ENCODE measurements at places on chromosomes 5 and 9.

- H3K4me1 ChIP-seq = peaks cover 79% of the 10 kb centered on the region
- H3K27ac ChIP-seq = peak overlapping the region; percentile 46
These were observed 77.2 kb downstream of the PRRT1B start for GRCh38 chr9:131622523-131622922.

GRCh38 chr5:35598707-35599370 lies 18.8 kb upstream of the SPEF2 start:
- no peak overlapping the region for H3K27ac ChIP-seq
- no peak overlapping the region for H3K4me3 ChIP-seq
- no peaks in the 10 kb centered on the region for H3K36me3 ChIP-seq
- no peaks in the 10 kb centered on the region for H3K4me1 ChIP-seq
- H3K27me3 ChIP-seq = no peaks in the 10 kb centered on the region

DNA sequence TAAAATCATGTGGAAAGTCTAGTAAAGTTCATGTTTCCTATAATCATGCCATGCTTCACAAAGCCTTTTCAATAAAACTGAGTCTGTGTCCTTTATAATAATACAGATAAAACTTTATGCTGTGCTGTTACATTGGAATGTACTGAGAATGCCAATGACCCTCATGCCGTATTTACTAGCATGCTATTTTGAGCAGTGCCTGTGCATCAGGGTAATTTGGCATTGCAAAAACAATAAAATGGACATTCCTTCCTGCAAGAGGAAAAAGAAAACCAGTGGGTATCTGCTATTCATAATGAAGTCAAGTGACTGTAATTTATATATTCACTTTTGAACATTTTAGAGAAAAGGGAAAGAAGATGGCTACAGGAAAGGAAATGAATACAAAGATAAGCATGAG lies 159.0 kb downstream of the PBX3 start:
- H3K36me3 ChIP-seq = no peaks in the 10 kb centered on the region
- H3K27me3 ChIP-seq = no peaks in the 10 kb centered on the region
- H3K4me1 ChIP-seq = no peaks in the 10 kb centered on the region
- H3K27ac ChIP-seq = no peak overlapping the region
- no peak for DNase-seq
- H3K4me3 ChIP-seq = no peak overlapping the region

DNA sequence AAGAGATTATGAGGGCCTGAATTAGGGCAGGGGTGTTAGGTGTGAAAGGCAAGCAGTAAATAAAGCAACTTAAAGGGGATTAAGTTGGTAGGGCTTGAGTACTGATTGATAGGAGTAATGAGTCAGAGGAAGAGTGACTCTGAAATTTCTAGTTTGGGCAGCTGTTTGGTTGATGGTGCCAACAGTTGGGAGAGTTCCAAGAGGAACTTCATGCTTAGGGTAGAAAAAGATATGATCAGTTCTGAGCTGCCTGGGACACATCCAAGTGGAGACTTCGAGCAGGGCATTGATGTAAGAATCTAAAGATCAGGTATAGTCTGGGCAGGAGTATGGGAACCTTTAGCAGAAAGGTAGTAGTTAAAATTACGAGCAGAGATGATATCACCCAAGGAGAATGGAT lies 10.2 kb downstream of the MAMDC2 start:
- no peaks in the 10 kb centered on the region for H3K4me1 ChIP-seq
- no peak overlapping the region for H3K27ac ChIP-seq
- no peaks in the 10 kb centered on the region for H3K27me3 ChIP-seq

DNA sequence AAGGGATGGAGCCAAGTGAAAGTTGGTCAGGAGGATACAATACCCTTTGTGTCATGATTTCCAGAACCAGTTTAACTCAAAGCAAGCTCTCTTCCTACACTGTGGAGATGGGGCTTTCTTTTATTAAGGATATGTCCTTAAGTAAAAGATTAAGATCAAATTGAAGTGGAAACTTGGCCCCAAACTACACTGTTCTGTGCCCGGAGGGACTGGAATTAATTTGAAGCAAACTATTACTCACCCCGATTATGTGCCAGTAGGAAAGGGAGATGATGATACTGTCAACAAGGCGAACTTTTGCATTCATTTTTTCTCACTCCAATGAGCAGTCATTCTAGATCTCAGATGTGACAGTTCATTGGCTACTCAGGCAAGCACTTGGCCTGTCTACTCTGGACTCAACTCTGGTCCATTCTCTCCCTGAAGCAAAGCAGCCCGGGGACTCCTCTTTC lies 186.7 kb downstream of the NTRK2 start:
- no peaks in the 10 kb centered on the region for H3K36me3 ChIP-seq
- no peak overlapping the region for H3K4me3 ChIP-seq
- H3K4me1 ChIP-seq = no peaks in the 10 kb centered on the region
- H3K27ac ChIP-seq = no peak overlapping the region
- no peak for DNase-seq

GRCh38 chr5:126544087-126544740 lies 50.8 kb downstream of the ALDH7A1 start:
- H3K27ac ChIP-seq = no peak overlapping the region
- no peaks in the 10 kb centered on the region for H3K4me1 ChIP-seq
- H3K4me3 ChIP-seq = no peak overlapping the region
- no peaks in the 10 kb centered on the region for H3K36me3 ChIP-seq
- no peaks in the 10 kb centered on the region for H3K27me3 ChIP-seq

- H3K4me3 ChIP-seq = no peak overlapping the region
- H3K4me1 ChIP-seq = no peaks in the 10 kb centered on the region
- H3K27me3 ChIP-seq = no peaks in the 10 kb centered on the region
- no peak overlapping the region for H3K27ac ChIP-seq
- no peaks in the 10 kb centered on the region for H3K36me3 ChIP-seq
These were observed 327.5 kb downstream of the CHSY3 start for GRCh38 chr5:130231786-130232185.

DNA sequence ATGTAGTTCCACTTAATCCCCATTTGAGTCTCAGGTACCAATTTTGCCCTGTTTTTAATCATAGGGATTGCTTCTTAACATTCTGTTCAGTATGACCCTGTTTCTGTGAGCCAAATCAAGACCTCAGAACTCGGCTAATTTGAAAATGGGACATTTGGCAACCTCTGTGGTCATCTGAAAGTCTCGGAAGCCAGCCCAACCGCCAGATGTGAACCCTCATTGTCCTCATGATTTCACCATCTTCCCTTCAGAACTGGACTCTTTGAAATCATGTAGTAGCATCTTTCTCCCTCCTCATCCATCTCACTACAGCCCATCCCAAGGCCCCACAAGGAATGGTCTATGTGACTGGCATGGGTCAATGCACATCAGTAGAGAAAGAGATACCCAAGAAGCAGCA lies 88.9 kb downstream of the S1PR3 start:
- H3K27ac ChIP-seq = no peak overlapping the region
- H3K4me1 ChIP-seq = no peaks in the 10 kb centered on the region
- H3K4me3 ChIP-seq = no peak overlapping the region
- H3K36me3 ChIP-seq = no peaks in the 10 kb centered on the region
